ENCODE measurements at places on chromosomes 3 and 15. TPM values are rescaled to one million over a fixed set of nuclear protein-coding genes. Genes with fewer than 3 reads are reported as not detected.

The SLC9C1 gene
- 1.3 TPM for total RNA-seq

The FGD5 gene
- total RNA-seq = 18.8 TPM

The IQGAP1 gene
- 56.5 TPM for total RNA-seq

The CNTN4 gene
- 5.3 TPM for total RNA-seq

DNA sequence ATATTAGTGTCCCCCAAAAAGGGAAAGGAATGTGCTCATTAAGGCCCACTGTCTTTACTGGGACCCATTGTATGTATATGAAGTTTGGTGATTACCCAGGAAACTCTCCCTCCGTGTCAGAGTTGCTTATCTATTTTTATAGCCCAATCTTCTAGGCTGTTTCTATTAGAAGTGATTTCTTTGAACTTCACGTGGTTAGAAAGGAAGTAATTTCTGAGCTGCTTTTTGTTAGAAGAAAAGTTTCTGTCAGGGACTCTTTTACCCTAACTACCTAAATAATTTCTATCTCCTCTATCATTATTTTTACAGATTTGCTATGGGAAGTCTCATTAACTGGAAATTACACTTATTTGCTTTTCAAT is 17.7 kb upstream of the SENP7 start:
- H3K4me1 ChIP-seq = no peaks in the 10 kb centered on the region
- no peak for DNase-seq
- no peak overlapping the region for H3K27ac ChIP-seq
- no peaks in the 10 kb centered on the region for H3K27me3 ChIP-seq
- H3K4me3 ChIP-seq = no peak overlapping the region

DNA sequence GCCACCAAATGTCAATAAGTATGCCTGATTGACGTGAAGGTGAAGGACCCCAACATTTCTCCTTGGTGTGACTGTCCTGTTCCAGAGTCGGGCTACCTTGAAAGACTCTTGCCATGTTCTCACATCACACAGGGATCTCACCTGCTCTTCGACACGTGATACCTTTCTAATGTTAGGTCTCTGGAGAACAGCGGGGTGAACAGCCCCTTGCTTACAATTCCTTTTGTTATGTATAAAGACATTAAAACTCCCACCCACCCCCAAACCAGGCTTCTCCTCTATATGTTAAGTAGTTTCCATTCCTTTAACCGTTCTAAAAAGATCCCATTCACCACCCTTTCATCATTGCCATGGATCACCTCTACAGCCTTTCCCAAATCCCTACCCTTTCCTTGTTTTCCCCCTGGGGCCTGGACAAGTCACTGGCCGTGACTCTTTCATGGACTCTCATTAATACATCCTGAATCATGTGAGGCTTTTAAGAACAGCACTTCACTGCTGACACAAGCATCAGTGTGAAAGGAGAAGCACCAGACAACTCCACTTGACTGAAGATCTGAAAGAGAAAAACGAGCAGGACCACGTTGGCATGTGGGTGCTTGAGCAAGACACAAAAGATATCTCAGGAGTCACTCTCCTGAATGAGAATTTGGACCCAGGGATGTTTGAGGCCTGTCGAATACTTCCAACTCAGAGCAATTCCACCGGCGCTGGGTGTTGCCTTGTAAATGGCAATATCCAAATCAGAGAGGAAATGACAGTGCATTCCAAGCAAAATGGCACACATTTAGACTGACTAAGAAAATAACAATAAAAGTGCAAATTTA is 115.0 kb downstream of the FOXP1 start:
- peak overlapping the region; percentile 51 for H3K27ac ChIP-seq
- peaks cover 30% of the 10 kb centered on the region for H3K4me1 ChIP-seq
- no peak overlapping the region for H3K4me3 ChIP-seq
- H3K27me3 ChIP-seq = no peaks in the 10 kb centered on the region
- DNase-seq = peak; percentile 64

GRCh38 chr3:129794311-129795185 is 99.0 kb downstream of the TMCC1 start:
- peak overlapping the region; percentile 29 for H3K4me3 ChIP-seq
- peak overlapping the region; percentile 14 for H3K27ac ChIP-seq
- DNase-seq = no peak
- H3K36me3 ChIP-seq = no peaks in the 10 kb centered on the region
- no peaks in the 10 kb centered on the region for H3K27me3 ChIP-seq

- peaks cover 66% of the 10 kb centered on the region for H3K4me1 ChIP-seq
- no peaks in the 10 kb centered on the region for H3K27me3 ChIP-seq
- H3K36me3 ChIP-seq = no peaks in the 10 kb centered on the region
- no peak overlapping the region for H3K4me3 ChIP-seq
- DNase-seq = no peak
These were observed 4.9 kb downstream of the PLOD2 start for GRCh38 chr3:146156095-146156494.

DNA sequence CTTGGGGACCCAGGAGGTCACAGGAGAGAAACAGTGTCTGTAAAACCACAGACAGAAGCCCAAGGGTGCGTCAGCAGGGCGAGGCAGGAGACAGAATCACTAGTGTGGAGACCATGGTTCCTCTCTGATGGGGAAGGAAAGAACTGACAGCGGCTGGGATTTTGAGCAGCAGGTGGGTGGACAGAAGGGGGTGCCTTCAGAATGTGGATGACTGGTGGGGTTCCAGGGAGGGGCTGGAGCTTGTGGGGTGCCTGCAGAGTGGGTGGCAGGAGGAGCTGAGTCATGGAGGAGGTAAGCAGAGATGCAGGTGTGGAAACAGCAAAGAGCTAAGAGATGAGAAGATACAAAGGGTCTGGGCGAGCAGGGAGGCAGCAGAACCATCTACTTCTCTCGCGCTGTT is 124.2 kb downstream of the GABRB3 start:
- H3K4me3 ChIP-seq = no peak overlapping the region
- H3K27me3 ChIP-seq = no peaks in the 10 kb centered on the region
- no peaks in the 10 kb centered on the region for H3K36me3 ChIP-seq
- no peak overlapping the region for H3K27ac ChIP-seq
- no peaks in the 10 kb centered on the region for H3K4me1 ChIP-seq

DNA sequence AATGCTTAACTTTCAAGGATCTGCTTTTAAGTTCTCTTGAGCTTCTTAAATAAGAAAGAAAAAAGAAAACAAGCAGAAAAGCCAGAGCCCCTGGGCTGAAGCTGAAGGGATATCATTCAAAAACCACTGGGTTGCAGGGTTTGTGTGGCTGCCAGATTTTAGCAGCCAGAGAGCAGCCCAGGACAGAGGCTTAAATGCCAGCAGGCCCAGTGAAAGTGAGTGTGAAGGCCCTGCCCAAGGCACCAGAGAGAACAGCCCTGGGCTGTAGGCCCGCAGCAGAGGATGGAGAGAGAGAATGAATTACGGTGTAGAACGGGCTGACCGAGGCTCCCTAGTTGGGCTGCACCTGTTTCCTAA is 106.3 kb upstream of the BOC start:
- no peaks in the 10 kb centered on the region for H3K4me1 ChIP-seq
- no peak overlapping the region for H3K27ac ChIP-seq
- no peaks in the 10 kb centered on the region for H3K36me3 ChIP-seq
- no peak overlapping the region for H3K4me3 ChIP-seq
- no peaks in the 10 kb centered on the region for H3K27me3 ChIP-seq
